CD14-positive monocyte (primary cell): ENCODE measurements at places on chromosomes 1 and 21.

- DNase-seq, result no peak
These were observed 71.3 kb downstream of the GABPA start for GRCh38 chr21:25806060-25806459.

DNA sequence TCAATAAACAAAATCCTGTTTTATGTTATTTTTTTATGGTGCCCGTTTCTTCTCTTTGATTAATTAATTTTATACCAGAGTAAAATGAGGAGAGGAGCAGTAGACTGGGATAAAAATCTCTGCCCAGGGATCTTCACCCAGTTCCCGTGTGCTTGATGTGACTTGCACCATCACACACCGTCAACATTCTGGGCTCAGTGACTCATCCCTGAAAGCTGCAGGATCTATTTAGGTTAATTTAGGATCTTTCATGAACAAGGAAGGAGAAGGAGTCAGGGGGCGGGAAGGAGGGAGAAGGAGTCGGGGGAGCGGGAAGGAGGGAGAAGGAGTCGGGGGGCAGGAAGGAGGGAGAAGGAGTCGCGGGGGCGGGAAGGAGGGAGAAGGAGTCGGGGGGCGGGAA, 182.4 kb downstream of the SMYD3 start:
- DNase-seq, result no peak

DNA sequence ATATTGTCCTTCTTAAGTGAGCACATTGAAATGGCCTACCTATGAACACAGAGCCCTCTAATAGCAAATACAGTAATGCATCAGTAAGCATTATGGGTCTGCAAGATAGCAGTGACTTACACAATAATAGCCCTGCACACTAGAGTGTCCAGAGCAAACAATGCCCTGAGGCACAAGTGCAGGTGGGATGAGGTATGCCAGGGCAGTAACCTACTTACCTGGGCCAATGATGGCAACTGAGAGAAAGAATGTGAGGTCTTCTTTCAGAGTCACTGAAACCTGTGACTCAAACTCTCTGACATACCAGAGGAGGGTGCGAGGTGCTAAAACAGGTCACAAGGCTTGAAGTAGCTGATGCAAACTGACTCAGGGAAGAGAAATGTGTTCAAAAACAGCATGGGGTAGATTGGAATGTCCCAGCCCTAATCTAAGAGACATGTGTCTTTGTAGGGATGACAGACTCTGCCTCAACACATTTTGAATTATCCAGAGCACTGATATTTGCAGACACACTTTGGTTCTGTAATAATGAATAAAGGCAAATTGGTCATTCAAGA, 168.5 kb upstream of the RUNX1 start:
- no peak for DNase-seq

DNA sequence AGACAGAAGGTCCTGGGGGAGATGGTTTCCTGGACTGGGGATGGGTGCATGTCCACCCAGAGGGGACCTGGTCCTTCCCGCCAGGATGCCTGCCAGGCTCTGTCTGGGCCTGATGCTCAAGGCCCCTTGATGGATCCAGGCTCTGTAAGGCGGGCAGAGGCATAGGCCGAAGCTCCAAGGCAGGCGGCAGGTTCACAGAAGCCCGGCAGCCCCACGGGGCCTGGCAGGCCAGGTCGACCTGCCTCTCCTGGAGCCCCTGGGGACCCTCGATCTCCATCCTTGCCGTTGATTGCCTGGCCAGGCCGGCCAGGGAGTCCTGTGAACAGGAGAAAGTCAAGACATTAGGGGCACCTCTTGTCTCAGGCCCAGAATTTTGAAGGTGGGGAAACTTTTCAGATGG, 16.0 kb downstream of the COL9A2 start:
- no peak for DNase-seq
